Activated CD4-positive, alpha-beta T cell treated with anti-CD3 and anti-CD28 coated beads, Interleukin-2, amount 10 ng/mL, durations not matched to agents 7 days and 5 days (primary cell): ENCODE measurements at places on chromosomes 2 and 18. TPM values are rescaled to one million over a fixed set of nuclear protein-coding genes. Genes with fewer than 3 reads are reported as not detected.
A peak's percentile ranks its signal among the peaks of the same experiment; 100 is the strongest.

DNA sequence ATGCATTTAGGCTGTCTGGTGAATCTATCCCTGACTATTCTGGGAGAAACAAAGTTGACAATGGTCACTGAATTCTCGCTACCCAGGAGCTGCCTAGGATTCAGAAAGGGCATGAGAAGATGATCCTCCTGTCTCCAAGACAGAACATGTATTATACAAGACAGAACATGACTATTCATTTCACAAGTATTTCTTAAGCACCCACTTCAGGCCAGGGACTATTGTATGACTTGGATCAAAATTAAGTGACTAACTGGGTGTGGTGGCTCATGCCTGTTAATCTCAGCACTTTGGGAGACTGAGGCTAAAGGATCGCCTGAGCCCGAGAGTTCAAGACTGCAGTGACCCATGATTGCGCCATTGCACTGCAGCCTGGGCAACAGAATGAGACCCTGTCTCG lies 235.8 kb upstream of the RAB12 start:
- no peak overlapping the region for H3K4me3 ChIP-seq
- H3K36me3 ChIP-seq: no peaks in the 10 kb centered on the region
- no peak overlapping the region for H3K27ac ChIP-seq

RUFY4 gene
- 2.7 TPM for total RNA-seq

DNA sequence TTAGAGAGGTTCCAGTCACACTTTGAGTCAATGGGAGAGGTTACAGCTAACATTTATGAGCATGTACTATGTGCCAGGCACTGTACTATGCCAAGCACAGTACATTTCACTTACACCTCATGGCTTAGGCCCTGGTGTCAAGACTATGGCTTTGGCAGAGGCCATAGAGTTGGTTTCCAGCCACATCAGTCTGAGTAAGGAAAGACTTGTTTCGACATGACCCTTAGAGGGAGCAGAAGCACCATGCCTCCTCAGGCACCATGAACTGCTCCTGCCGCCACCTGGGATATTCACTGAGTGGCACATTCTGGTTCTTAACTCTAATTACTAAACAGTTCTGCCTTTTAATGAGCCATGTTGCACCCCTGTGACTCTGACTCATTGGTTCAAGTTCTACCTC lies 12.7 kb downstream of the DGUOK start:
- H3K27ac ChIP-seq: no peak overlapping the region
- no peaks in the 10 kb centered on the region for H3K27me3 ChIP-seq
- H3K4me1 ChIP-seq: peaks cover 56% of the 10 kb centered on the region
- peak; percentile 27 for DNase-seq
- no peak overlapping the region for H3K4me3 ChIP-seq
- peaks cover 64% of the 10 kb centered on the region for H3K36me3 ChIP-seq

DNA sequence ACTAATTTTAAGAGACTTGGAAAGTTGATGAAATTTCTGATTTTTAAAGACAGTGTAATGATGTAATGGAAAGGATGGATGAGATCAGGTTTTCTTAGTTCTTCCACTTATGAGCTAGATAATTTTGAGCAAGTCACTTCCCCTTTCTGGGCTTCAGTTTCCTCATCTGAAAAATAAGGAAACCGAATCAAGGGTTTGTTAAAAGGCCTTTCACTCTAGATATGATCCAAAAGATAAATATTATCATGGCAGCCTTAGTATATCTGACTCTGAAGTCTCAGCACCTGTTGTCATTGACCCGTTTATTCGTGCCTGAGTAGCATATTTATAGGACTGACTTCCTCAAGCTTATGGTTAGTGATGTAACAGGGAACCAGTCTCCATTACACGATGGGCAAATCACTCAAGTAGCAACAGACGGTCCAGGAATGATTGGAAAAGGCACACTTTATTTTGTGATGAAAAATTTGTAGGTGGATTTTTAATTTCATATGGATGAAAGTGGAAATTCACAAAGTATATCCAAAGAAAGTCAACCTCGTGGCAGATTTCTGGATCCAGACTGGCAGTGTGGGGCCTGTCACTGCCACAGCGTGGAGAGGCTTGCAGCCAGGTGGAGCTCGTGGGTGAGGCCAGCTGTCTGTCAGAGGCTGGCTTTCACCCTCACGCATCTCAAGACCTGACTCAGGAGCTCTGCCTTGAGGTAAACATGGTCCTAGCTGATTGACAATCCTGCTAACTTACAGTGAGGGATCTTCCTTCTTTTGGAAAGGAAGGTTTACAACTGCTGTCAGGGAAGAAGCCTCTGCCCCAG lies 137.9 kb upstream of the CXCR4 start:
- DNase-seq: no peak
- H3K4me1 ChIP-seq: peaks cover 12% of the 10 kb centered on the region
- peaks cover 5% of the 10 kb centered on the region for H3K27me3 ChIP-seq
- H3K27ac ChIP-seq: no peak overlapping the region
- no peaks in the 10 kb centered on the region for H3K36me3 ChIP-seq

DNA sequence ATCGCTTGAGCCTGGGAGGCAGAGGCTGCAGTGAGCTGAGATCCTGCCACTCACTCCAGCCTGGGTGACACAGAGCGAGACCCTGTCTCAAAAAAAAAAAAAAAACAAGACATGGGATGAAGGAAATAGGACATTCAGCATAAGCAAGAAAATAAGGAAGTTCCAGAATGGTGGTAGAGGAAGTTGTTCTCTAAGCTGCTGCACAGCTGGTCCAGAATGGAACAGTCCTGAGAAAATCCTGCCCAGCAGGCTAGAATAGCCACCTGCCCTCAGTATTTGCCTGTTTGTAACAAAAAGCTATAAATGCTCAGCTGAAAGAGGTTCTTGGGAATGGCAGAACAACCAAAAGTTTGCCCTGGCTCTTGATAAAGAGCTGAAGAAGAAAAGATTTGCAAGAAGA lies 11.1 kb upstream of the MAPRE3 start:
- H3K4me1 ChIP-seq: no peaks in the 10 kb centered on the region
- no peak for DNase-seq
- peaks cover 31% of the 10 kb centered on the region for H3K27me3 ChIP-seq

WDR7 gene
- total RNA-seq: 44.3 TPM

- no peaks in the 10 kb centered on the region for H3K36me3 ChIP-seq
- peaks cover 7% of the 10 kb centered on the region for H3K27me3 ChIP-seq
- no peak overlapping the region for H3K27ac ChIP-seq
Measured at GRCh38 chr18:3328532-3328931, 66.6 kb downstream of the MYL12B start.

- H3K27ac ChIP-seq: peak overlapping the region; percentile 96
- peak; percentile 88 for DNase-seq
- H3K4me3 ChIP-seq: peak overlapping the region; percentile 74
- H3K36me3 ChIP-seq: peaks cover 11% of the 10 kb centered on the region
- H3K27me3 ChIP-seq: no peaks in the 10 kb centered on the region
- H3K4me1 ChIP-seq: peaks cover 48% of the 10 kb centered on the region
Measured at GRCh38 chr2:109031476-109032228, 42.6 kb upstream of the EDAR start.

DNA sequence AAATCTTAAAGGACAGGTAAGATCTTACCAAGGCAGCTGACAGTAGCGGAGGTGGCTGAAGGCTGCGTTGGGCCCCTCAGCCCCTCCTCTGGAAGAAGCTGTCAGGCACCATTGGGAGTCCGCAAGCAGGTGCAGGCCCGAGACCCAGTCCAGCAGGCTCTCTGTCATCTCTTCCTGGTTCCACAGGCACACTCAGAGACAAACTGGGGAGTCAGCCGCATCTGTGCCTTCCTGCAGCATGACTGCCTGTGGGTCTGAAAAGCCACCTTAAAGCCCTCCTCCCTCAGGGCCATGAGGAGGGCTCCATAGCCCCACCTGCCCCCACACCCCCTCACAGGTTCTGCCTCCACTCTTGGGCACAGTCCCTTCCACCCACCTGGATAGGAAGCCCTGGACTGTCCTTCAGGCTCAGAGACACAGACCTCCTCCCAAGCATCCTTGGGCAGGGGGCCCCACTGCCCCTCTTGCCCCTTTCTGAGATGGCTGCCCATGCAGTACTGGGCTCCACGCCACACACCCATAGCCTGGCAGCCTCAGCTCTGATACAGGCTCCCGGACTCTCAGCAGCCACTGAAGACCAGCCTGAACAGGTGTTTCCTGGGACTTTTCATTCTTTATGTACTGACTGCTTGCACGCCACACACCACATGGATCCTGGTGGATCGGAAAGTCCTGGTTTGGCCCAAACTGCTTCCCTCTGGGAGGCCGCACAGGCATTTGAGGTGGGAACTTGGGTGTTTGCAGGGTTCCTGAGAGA lies 239.8 kb downstream of the SEPTIN10 start:
- H3K4me3 ChIP-seq: no peak overlapping the region
- H3K36me3 ChIP-seq: no peaks in the 10 kb centered on the region
- no peaks in the 10 kb centered on the region for H3K27me3 ChIP-seq
- no peak overlapping the region for H3K27ac ChIP-seq
- no peaks in the 10 kb centered on the region for H3K4me1 ChIP-seq

RBKS gene
- total RNA-seq: 1.2 TPM

DNA sequence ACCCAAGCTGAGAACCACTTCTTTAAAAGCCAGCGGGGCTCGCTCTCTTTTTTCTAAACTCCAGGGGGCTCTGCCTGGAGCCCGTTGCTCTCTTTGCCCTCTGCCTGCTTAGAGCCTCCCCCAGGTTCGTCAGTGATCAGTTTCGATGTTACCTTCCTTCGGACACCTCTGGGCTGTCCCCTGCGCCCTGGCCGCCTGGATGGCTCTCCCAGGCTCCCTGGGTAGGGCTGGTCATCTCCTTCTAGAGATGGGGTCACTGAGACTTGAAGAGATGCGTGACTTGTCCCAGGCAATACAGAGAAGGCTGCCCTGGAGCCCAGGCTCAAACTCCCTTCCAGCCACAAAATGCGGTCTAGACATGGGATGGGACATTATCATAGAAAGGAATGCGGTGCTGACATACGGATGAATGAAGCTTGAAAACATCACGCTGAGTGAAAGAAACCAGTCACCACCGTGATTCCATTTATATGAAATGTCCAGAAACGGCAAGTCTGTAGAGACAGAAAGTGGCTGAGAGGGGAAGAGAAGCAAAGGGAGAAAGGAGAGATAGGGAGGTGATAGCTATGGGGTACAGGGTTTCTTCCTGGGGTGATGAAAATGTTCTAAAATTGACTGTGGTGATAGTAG lies 14.6 kb downstream of the KCNF1 start:
- H3K27me3 ChIP-seq: peaks cover 13% of the 10 kb centered on the region
- no peak overlapping the region for H3K4me3 ChIP-seq

DNA sequence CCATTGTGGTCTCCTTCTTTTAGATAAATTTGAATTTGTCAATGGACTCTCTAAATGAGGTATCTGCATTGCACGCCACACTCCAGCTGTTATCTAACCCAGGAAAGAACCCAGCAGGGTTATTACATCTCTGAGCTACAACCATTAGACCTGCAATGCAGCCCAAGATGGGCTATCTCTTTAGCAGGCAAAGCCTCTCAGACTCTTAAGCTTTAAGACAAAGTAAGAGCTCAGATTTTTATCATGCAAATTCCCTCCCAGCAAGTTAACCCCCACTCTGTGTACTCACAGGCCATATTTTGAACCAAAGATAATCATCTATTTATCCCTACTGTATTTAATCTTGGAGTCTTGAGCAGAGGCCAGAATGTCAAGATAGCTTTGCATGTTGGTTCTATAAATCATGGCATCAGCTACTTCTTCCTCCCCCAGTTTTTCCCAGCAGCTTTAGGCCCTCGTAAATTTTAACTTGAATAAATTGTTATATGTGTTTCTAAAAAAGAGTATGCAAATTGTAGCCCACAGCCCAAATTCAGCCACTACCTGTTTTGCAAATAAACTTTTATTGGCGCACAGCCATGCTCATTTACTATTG lies 273.7 kb upstream of the PKDCC start:
- H3K4me3 ChIP-seq: no peak overlapping the region
- H3K27me3 ChIP-seq: peaks cover 13% of the 10 kb centered on the region
- no peak overlapping the region for H3K27ac ChIP-seq
- DNase-seq: no peak
- no peaks in the 10 kb centered on the region for H3K4me1 ChIP-seq
